ENCODE measurements at places on chromosomes 6 and 20.

- no peak for DNase-seq
Observed at GRCh38 chr6:88867841-88868731, 95.3 kb downstream of the RNGTT start.

DNA sequence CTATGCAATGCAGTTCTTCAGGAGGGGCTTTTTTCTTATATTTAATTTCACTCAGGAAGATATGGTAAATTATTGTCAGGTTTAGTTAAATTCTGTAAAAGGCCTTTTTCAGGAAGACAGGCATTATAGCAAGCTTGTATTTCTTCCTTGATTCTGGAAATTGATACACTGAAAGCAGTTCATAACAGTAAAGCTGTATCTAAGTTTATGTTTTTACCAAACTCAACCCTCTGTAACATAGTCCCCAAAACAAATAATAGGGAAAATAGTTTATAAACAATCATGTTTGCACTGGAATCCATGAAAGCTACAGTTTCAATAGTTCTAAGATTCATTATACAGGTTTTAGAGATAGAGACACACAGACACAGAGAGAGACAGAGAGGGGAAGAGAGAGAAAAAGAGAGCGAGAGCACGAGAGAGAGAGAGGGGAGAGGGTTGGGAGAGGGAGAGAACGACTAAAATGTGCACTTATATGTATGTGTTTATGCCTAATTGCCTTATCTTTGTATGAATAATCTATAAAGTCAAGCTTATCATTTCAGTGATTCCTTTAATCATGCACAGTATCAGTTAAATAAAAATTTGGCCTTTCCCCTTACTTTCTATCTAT is 454.4 kb downstream of the RFPL4B start:
- DNase-seq: no peak

DNA sequence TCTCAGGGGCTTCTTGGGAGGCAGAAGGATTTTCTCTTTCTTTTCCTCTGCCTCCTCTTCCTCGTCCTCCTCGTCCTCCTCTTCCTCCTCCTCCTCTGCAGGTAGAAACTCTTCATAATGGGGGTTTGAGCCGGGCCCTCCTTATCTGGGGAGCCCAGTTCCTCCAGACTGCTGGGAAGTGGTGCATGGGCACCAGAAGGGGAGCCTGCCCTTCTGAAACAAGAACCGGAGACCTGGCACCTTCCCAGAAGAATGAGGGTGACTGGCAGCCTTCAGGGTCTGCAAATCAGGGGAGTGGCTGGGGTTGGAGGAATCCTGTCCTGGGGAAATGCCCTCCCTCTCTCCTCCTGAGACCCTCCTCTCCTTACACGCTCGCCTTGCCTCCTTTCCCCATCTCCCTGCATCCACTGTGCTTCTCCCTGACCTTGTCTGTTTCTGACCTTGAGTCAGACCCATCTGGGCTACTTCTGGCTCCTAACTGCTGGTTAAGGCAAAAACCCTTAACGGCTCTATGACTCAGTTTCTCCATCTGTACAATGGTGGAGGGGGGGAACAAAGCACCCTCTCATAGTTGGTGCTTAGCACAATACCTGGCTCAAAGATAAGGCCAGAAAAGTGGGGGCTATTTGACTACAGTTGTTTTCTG is 1.7 kb downstream of the TULP1 start:
- DNase-seq: no peak

DNA sequence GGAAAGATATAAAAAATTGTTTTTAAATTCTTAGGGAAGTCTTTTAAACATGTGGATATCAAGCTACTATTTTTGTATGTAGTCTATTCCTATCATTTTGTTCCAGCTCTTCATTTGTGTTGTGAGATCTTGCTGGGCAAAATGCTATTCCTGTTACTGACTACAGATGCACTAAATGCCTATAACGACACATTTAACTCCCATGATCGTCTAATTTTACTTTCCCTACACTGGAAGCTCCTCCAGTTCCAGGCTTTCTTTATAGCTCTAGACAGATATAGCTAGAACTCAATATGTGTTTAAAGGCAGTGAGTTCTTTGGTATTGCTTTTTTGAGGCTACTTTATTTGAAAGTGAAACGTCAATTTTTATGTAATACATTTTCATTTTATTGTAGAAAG is 971.5 kb upstream of the CITED2 start:
- no peak for DNase-seq

- no peak for DNase-seq
Observed at GRCh38 chr20:1879934-1880333, 15.3 kb upstream of the SIRPA start.

DNA sequence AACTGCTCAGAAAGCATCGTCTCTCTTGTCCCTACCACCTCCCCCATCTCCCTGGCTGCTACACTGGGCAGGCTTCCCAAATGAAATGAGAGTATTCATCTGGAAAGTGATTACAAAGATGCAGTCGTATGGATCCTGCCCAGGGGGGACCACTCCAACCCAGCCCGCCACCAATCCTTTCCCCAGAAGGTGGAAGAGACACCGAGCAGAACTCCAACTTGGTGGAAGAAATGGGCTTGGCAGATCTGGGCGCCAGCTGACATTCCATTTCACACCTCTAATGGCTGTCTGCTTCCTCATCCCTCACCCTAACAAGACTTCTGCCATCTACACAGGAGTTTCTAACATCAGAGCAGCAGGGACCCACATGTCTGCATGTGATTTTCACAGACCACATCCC is 12.7 kb downstream of the PKHD1 start:
- DNase-seq: no peak

GRCh38 chr20:24605937-24606455 is 136.6 kb downstream of the SYNDIG1 start:
- DNase-seq: no peak

DNA sequence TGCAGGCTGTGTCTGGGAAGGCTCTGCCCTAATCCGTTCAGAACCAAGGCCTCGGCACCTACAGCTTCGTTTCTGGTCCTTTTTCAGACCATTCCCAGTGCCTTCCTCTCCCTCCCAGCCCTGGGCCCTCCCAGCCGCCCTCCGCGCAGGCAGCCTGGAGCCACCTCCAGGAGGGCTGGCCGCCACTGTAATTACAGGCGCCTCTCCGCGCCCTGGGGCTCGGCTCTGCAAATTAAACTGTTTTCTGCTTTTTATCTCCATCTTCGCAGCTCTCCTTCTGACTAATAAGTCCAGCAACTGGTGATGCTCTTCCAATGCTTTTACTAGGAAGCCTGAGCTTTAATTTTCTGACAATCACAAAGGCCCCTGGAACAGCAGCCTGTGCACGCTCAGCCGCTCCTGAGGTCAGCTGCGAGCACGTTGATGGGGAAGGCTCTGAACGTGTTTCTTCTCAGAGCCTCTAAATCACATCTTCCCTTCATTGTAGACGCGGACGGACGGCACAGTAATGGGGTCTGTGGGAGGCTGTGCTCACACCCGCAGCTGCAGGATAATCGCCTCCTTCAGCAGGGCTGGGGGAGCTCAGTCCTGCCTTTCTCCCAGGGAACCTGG is 194.6 kb downstream of the DLL1 start:
- no peak for DNase-seq

DNA sequence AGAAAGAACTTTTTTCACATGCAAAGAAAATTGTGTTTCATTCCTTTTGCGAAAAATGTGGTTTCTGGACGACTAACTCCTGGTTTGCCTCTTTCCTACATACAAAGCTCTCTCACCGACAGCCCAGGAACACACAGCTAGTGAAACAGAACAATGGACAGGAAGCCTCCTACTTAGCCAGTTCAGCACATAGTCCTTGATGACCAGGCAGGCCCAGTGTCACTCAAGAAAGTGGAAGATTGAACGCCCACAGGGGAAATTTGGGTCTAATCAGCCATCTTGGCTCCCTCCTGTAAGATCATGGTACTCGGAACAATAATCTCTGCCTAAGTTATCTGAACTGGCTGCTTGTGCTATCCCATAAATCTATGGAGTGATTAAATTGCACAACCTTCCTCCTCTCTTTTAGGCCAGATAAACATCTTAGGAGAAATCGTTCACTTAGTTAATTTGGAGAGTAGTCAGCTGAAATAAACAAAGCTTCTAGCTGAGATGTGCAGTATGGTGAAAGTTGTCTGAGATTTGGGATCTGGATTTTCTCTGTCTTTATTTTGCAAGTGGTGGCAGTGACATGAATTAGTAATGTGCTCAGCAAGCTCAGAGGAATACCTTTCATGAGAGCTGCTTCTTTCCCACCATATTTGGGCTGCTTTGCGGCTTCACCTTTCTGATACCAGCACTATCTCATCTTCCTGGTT is 147.0 kb downstream of the MTFR2 start:
- DNase-seq: no peak

- DNase-seq: peak; percentile 24
Observed at GRCh38 chr6:161748535-161749416, 474.9 kb upstream of the AGPAT4 start.

GRCh38 chr20:12773936-12774335 is 234.8 kb upstream of the SPTLC3 start:
- DNase-seq: no peak

DNA sequence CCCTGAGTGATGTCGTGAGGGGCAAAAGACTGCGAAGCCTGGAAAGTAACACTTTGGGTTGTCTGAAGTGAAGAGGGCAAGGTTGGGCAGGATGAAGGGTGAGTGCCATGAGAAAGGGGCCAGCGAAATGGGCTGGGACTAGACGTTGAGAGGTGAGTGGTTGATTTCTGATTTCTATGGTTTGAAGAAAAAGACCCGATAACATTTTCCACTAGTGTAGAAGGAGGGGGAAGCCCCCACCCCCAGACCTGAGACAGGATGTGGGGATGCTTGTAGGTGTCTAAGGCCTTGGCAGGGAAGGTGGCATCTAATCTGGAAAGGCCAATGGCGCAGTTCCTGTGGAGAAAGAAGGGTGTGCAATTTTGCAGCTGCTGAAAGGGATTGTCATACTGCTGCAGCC is 25.3 kb upstream of the KIF3B start:
- no peak for DNase-seq

DNA sequence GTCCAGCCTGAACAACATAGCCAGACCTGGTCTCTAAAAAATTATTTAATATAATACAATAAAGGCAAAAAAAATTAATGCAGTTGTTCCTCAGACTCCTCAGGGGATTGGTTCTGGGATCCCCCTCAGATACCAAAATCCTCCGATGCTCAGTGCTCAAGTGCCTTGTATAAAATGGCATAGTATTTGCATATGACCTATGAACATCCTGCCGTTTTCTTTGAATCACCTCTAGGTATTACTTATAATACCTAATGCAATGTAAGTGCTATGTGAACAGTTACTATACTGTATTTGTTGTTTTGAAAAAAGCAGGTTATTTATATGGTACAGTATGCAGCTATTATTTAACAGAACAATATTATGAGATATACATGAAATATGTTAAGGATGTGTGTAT is 43.3 kb downstream of the RNGTT start:
- no peak for DNase-seq

DNA sequence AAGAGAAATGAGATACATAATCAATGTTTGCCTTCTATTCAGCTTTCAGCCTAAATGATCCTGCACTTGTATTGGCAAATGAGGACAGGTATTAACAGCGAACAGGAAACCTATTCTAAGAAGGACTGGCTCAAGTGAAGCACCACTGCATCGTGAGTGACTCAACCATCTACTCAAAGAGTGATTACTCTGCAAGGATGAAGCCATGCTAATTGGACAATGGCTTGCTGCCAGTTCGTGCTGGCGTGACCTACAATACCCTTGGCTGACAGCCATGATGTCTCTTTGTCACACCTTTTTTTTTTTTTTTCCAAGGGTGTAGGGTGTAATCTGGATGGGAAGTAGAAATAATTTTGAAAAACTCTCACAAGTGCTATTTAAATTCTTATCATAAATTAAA is 104.9 kb downstream of the GJA10 start:
- DNase-seq: no peak

- DNase-seq: no peak
Observed at GRCh38 chr6:155022721-155023120, 27.6 kb downstream of the TIAM2 start.
